ENCODE measurements at places on chromosomes 5 and 9. TPM values are rescaled to one million over a fixed set of nuclear protein-coding genes. Genes with fewer than 3 reads are reported as not detected.

DNA sequence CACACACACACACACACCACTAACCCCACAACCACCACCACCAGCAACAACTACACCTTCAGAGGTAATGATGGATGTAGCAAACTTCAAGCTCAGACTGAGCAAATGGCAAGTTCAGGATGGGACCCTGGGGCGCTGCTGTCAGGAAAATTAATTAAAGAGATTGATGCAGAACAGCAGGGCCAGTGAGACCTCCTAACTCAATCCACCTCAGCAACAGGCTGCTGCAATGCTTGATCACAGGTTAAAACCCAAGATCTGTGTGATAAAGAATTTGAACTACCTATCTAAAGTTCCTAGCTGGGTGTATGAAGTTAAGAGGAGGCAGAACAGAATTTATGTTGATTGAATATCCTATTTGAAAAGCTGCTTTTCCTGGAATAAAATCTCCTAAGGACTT, 140.3 kb upstream of the FER start:
- no peaks in the 10 kb centered on the region for H3K4me1 ChIP-seq
- no peak for DNase-seq
- no peaks in the 10 kb centered on the region for H3K27me3 ChIP-seq
- no peak overlapping the region for H3K27ac ChIP-seq
- H3K36me3 ChIP-seq, result no peaks in the 10 kb centered on the region
- no peak overlapping the region for H3K4me3 ChIP-seq

GRCh38 chr5:67216564-67216963, 20.0 kb upstream of the CD180 start:
- H3K27ac ChIP-seq, result peak overlapping the region; percentile 74
- peak overlapping the region; percentile 22 for H3K4me3 ChIP-seq
- no peak for DNase-seq
- H3K27me3 ChIP-seq, result no peaks in the 10 kb centered on the region
- no peaks in the 10 kb centered on the region for H3K36me3 ChIP-seq

GRCh38 chr5:122999947-123000563, 36.5 kb downstream of the PPIC start:
- H3K27ac ChIP-seq, result no peak overlapping the region
- no peaks in the 10 kb centered on the region for H3K36me3 ChIP-seq

- DNase-seq, result no peak
- no peaks in the 10 kb centered on the region for H3K27me3 ChIP-seq
- no peaks in the 10 kb centered on the region for H3K4me1 ChIP-seq
- H3K4me3 ChIP-seq, result no peak overlapping the region
- no peaks in the 10 kb centered on the region for H3K36me3 ChIP-seq
Observed at GRCh38 chr5:43569236-43569746, 12.4 kb upstream of the PAIP1 start.

DNA sequence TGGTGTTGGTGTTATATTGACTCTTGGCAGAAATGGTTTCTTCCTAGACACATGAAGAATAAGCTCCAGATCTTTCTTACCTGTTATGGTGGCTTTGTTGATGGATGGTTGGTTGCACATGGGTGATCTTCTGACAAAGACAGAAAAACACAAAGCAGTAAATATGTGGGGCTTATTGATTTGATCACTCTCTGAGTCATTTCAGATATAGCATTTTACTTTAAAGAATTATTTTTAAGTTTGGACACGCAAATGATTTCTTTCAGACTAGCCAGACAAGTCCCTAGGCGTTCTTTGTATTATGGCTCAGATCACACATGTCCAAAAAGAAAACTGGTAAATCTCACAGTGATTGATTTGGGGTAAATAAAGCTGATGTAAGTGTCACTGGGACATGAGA, 597.6 kb downstream of the RAB3C start:
- H3K27ac ChIP-seq, result no peak overlapping the region
- H3K4me3 ChIP-seq, result no peak overlapping the region
- no peaks in the 10 kb centered on the region for H3K4me1 ChIP-seq
- H3K36me3 ChIP-seq, result no peaks in the 10 kb centered on the region
- no peaks in the 10 kb centered on the region for H3K27me3 ChIP-seq
- no peak for DNase-seq

The ATOX1 gene
- 11.2 TPM for total RNA-seq

- no peak for DNase-seq
- no peaks in the 10 kb centered on the region for H3K27me3 ChIP-seq
- peaks cover 71% of the 10 kb centered on the region for H3K36me3 ChIP-seq
- no peaks in the 10 kb centered on the region for H3K4me1 ChIP-seq
Observed at GRCh38 chr5:79305706-79306105, 69.8 kb downstream of the JMY start.

- no peaks in the 10 kb centered on the region for H3K4me1 ChIP-seq
- H3K4me3 ChIP-seq, result no peak overlapping the region
- no peak for DNase-seq
Observed at GRCh38 chr5:158801893-158802292, 297.8 kb downstream of the EBF1 start.
